ENCODE measurements at places on chromosomes 1 and 21. TPM values are rescaled to one million over a fixed set of nuclear protein-coding genes. Genes with fewer than 3 reads are reported as not detected.

DNA sequence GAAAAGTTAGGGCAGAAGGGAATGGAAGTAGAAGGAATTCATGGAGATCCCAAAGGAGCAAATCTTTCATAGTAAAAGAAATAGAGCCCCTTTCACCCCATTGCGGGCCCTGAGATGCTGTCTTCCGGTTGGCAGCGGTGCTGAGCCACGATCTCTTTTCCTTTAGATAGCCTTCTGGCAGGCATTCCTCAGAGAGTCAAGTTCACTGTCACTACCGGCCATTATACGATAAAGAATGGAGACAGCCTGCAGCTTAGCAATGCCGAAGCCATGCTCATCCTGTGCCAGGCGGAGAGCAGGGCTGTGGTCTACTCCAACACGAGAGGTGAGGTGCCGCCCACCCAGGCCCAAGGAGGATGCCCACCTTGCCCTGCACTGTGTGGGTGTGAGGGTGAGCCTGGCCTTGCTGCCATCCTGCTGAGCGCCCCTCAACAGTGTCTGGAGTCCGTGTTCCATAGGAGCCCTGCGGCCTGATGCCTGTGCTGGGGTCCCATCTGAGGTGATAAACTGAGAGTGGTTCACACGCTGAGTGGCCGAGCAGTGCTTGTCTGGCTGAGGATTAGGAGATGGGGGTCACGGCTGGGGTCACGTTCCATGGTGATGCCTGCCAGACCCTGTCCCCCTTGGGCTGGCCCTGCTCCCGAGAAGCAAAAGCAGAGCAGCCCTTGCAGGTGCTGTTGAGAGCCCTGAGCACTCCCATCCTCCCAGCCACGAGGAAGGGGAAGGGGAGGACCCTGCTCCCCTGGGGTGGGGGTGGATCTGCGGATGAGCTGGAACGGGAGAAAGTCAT is 20.4 kb upstream of the PWP2 start:
- peaks cover 82% of the 10 kb centered on the region for H3K4me1 ChIP-seq
- DNase-seq, result peak; percentile 59
- H3K27me3 ChIP-seq, result no peaks in the 10 kb centered on the region
- H3K27ac ChIP-seq, result peak overlapping the region; percentile 95
- peak overlapping the region; percentile 88 for H3K4me3 ChIP-seq

DNA sequence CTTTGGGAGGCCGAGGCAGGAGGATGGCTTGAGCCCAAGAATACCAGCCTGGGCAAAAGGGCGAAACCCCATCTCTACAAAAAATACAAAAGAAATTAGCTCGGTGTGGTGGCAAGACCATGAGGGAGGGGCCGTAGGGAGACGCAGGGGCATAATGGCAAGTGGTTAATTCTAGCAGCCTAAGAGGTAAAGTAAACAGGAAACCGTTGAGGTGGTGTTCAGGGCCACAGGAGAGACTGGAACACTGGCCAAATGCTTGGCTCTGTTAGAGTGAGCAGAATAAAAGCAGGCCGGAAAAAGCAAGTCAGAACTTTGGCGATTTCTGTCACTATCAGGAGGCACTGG is 89.2 kb downstream of the RIPK4 start:
- peaks cover 2% of the 10 kb centered on the region for H3K4me1 ChIP-seq
- peaks cover 4% of the 10 kb centered on the region for H3K27me3 ChIP-seq
- no peak for DNase-seq
- no peak overlapping the region for H3K27ac ChIP-seq

DNA sequence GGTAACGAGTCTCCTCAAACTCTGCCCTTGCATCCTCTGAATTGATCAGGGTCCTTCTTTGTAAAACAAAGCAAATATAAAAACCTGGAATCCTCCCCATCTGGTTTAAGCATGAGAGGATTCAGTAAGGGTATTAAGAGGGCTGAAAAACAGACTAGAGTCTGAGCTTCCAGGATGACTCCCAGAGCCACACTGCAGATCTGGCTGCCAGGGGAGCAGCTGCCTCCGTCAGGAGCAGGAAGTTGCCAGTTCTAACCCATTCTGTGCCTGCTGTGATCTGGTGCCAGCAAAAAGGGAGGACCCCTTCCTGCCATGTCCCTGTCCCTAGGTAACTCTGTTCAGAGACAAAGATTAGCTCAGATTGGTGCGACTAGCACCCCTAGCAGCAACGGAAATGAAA is 27.5 kb downstream of the SERTAD4 start:
- H3K36me3 ChIP-seq, result no peaks in the 10 kb centered on the region
- H3K4me1 ChIP-seq, result no peaks in the 10 kb centered on the region
- peaks cover 8% of the 10 kb centered on the region for H3K27me3 ChIP-seq
- no peak overlapping the region for H3K4me3 ChIP-seq

CFHR5 gene
- not detected for total RNA-seq

GRCh38 chr1:231990388-231990787 is 363.8 kb downstream of the DISC1 start:
- H3K27me3 ChIP-seq, result no peaks in the 10 kb centered on the region
- H3K36me3 ChIP-seq, result no peaks in the 10 kb centered on the region
- no peak overlapping the region for H3K4me3 ChIP-seq
- DNase-seq, result no peak
- no peak overlapping the region for H3K27ac ChIP-seq

DNA sequence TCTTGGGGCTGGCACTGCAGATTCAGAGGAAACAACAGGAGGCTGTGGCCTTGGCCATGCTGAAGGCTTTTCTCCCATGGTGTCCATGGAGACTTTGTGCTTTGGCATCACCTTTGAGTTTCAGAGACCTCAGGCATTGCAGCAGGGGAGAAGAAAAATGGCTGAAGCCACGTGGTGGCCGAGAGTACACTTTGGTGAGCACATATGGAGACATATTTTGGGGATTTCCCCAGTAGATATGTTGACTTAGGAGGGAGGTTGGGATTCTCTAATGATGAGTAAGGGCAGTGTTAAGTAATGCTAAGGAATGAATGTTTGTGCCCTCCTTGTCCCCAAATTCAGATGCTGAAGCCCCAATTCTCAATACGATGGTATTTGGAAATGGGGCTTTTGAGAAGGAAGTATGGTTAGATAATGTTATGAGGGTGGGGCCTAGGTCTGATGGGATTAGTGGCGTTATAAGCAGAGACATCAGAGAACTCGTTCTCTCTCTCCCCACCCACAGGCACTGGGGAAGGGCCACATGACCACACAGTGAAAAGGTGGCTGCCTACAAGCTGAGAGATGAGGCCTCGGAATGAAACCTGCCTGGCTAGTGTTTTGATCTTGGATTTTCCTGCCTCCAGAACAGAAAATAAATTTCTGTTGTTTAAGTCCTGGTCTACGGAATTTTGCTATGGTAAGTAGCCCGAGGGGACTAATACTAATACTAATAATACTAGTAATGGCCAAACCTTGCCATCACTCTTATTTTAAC is 98.6 kb downstream of the TBX19 start:
- DNase-seq, result no peak
- peaks cover 4% of the 10 kb centered on the region for H3K4me1 ChIP-seq
- no peaks in the 10 kb centered on the region for H3K27me3 ChIP-seq
- H3K36me3 ChIP-seq, result no peaks in the 10 kb centered on the region
- no peak overlapping the region for H3K4me3 ChIP-seq
- H3K27ac ChIP-seq, result no peak overlapping the region

GRCh38 chr1:119733754-119734153 is 22.0 kb downstream of the PHGDH start:
- H3K27ac ChIP-seq, result no peak overlapping the region
- H3K4me1 ChIP-seq, result no peaks in the 10 kb centered on the region
- H3K36me3 ChIP-seq, result no peaks in the 10 kb centered on the region

GRCh38 chr1:119554183-119554582 is 47.2 kb downstream of the HSD3B1 start:
- DNase-seq, result no peak
- no peaks in the 10 kb centered on the region for H3K4me1 ChIP-seq
- no peak overlapping the region for H3K27ac ChIP-seq
- no peaks in the 10 kb centered on the region for H3K36me3 ChIP-seq
- no peaks in the 10 kb centered on the region for H3K27me3 ChIP-seq
- no peak overlapping the region for H3K4me3 ChIP-seq

GRCh38 chr1:51693419-51694155 is 76.7 kb downstream of the OSBPL9 start:
- H3K27ac ChIP-seq, result no peak overlapping the region
- no peak overlapping the region for H3K4me3 ChIP-seq
- H3K36me3 ChIP-seq, result no peaks in the 10 kb centered on the region
- H3K4me1 ChIP-seq, result peaks cover 3% of the 10 kb centered on the region
- H3K27me3 ChIP-seq, result no peaks in the 10 kb centered on the region
- no peak for DNase-seq

DNA sequence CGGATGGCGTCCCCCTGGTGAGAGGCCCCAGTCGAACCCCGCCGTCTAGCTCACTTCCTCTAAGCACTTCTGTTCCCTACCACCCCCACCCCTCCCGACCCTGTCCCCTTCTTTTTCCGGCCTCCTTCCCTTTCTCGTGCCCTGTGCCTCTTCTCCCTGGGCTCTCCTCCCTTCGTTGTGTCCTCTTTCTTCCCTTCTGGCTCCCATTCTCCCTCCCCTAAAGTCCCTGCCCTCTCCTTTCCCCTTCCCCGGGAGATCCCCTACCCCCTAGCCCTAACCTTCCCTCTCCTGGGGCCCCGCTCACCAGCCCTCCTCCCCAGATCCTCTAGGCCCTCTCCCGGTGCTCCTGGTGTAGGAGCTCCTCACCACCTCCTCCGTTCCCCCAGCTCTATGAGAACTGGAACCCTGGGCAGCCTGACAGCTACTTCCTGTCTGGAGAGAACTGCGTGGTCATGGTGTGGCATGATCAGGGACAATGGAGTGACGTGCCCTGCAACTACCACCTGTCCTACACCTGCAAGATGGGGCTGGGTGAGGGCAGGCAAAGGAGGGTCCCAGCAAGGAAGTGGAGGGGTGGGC is 15.9 kb downstream of the BCAN start:
- H3K27ac ChIP-seq, result peak overlapping the region; percentile 96
- DNase-seq, result no peak
- H3K36me3 ChIP-seq, result no peaks in the 10 kb centered on the region
- H3K4me1 ChIP-seq, result peaks cover 56% of the 10 kb centered on the region
- peak overlapping the region; percentile 84 for H3K4me3 ChIP-seq

EPHA10 gene
- total RNA-seq, result not detected

DNA sequence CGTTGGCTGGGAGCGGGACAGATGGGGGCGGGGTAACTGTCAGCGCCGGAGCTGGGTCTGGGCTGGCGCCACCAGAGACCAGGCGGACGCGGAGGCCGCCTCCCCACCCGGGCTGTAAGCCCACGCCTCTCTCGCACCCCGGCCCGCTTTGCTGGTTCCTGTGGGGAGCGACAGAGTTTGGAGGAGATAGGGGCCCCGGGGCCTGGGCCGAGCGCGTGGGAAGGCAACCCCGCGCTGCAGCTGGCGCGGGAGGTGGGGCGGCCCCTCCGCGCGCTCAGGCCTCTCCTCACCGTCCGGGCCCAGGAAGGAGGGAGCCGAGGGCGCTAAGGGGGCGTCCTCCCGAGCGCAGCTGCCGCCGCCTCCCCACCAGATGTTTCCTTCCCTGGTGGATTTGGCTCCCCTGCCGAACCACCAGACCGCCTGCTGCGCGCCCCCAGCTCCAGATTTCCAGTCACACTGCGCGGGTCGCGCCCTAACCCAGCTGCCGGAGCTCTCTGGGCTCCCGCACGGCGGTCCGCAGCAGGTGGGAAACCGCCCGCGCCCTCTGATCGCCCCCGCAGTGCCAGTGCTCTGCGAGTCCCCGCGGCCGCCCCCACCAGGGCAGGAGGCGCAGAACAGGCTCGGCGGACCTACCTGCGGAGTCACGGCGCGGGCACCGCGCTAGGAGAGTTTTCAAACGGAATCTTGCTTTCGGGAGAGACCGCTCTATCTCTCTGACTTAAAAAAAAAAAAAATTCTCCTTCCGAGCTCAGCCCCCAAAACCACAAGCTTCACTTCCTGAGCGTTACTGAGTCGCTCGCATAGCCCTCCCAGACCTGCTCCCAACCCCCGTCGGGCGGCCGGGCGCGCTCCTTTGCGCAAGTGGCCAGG is 1.1 kb downstream of the GFI1 start:
- peak; percentile 90 for DNase-seq
- no peaks in the 10 kb centered on the region for H3K36me3 ChIP-seq
- peak overlapping the region; percentile 96 for H3K27ac ChIP-seq
- peaks cover 29% of the 10 kb centered on the region for H3K4me1 ChIP-seq
- no peaks in the 10 kb centered on the region for H3K27me3 ChIP-seq

- no peak overlapping the region for H3K27ac ChIP-seq
- no peaks in the 10 kb centered on the region for H3K27me3 ChIP-seq
- no peak for DNase-seq
- no peaks in the 10 kb centered on the region for H3K4me1 ChIP-seq
Measured at GRCh38 chr1:60461925-60462595, 388.5 kb upstream of the C1orf87 start.

GRCh38 chr1:245074232-245074747 is 80.5 kb upstream of the KIF26B start:
- H3K4me3 ChIP-seq, result no peak overlapping the region
- H3K27ac ChIP-seq, result no peak overlapping the region
- no peaks in the 10 kb centered on the region for H3K36me3 ChIP-seq

BNIPL gene
- total RNA-seq, result 1.4 TPM

DNA sequence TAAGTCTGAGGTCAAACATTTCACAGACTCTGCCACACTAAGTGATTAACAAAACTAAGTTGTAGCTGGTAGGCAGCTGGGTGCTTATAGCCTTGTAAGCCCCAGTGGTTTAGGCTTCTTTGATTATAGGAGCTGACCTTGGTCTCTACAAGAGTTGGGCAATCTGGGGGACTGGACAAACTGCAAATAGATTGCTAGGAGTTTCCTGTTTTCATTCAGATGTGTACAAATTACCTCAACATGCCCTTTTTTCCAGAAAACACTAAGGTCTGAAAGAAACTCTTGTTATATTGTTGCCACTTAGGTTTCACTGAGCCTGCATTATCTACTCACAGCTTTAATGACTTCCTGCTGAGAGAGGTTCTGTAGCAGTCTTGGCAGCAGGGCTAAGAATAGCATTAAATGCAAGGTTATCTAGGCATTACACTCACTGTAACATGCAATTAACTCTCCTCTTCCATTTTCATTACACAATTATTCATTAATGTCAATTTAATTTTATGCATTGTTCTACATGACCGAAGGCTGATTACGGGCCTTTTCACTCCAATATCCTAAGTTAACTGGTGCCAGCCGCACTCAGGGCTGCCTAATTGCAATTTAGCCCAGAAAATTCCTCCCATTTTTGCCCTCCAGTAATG is 314.0 kb downstream of the LMO4 start:
- H3K27ac ChIP-seq, result peak overlapping the region; percentile 39
- peaks cover 29% of the 10 kb centered on the region for H3K4me1 ChIP-seq
- H3K36me3 ChIP-seq, result no peaks in the 10 kb centered on the region
- H3K4me3 ChIP-seq, result no peak overlapping the region
- peaks cover 7% of the 10 kb centered on the region for H3K27me3 ChIP-seq

- DNase-seq, result no peak
- no peaks in the 10 kb centered on the region for H3K4me1 ChIP-seq
- no peak overlapping the region for H3K4me3 ChIP-seq
- no peak overlapping the region for H3K27ac ChIP-seq
Measured at GRCh38 chr1:58030456-58030855, 516.1 kb downstream of the OMA1 start.

DNA sequence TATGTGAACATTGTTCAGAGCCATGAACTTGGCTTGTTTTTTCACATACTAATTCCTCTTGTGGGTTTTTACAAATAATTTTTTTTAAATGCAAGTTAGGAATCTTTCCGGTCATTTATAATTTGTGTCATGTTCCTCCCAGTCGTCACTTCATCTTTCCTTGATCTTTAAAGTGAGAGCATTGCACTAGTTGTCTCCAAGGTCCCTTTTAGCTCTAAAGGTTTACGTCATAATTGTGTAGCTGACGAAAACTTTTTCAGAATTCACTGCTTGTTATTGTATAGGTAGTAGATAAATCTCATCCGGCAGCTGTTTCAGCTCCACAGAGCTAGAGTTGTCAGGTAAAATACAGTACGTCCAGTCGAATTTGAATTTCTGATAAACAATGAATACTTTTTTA is 33.6 kb downstream of the SOAT1 start:
- peaks cover 19% of the 10 kb centered on the region for H3K4me1 ChIP-seq
- no peak overlapping the region for H3K27ac ChIP-seq
- H3K36me3 ChIP-seq, result peaks cover 10% of the 10 kb centered on the region
- no peaks in the 10 kb centered on the region for H3K27me3 ChIP-seq
- DNase-seq, result no peak

Measured in natural killer cell treated with Interleukin-12 subunit alpha and Interleukin-12 subunit beta and Interleukin-15 and Interleukin-18, amount 100 ng/mL, for 72 hours (primary cell).